ENCODE measurements at places on chromosomes 12 and 14. TPM values are rescaled to one million over a fixed set of nuclear protein-coding genes. Genes with fewer than 3 reads are reported as not detected.

DNA sequence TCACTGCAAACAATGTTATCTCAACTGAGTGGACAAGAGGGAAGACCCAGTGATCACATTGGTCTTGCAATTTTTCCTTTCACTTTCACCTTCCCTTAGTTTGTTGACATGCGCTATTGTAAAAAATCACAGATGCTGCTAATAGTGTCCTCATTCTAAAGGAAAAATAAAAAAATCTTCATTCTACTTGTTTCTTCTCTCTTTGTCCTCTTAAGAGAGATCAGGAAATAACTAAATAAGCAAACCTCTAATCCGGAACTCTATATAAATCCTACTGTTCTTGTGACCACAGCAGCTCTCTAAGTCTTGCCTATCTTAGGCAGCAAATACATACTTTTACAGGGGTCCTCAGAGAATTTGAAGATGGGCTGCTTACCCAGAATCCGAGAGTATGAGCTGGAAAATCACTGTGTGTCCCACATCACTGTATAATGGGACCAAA is 257.7 kb downstream of the NAV3 start:
- DNase-seq: no peak

DNA sequence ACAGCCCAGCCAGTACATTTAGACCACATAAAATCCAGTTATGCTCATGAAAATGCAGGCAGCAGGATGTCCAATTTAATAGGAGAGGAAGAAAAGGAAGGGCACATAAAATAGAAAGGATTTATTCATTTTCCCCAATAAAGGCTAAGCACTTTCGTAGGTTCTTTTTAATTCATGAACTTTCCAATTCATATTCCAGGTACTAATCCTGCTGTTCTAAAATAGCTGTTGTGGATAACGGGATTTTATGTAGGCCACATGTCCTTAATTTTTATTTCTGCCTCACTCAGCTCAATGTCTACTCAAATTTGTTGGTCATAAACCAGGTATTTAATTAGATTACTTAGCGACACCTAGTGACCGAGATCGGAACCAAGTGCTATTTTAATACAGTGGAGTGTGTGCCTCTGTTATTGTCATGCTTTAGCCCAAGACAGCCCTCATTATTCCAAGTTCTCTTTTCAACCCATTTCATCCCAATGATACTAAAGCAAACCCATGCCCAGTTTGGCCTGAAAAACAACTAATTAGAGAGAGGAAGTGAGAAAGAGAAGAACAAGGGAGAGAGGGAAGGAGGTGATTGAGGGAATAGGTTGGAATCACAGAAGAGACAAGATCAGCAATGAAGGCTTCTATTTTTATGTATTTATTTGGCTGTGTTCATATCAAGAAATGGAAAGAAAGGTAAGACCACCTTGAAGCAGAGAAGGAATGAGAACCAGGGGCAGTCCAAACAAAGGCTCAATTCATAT is 45.9 kb upstream of the IFNG-AS1 start:
- peak; percentile 32 for DNase-seq

GRCh38 chr12:1878695-1879094 is 39.8 kb downstream of the CACNA2D4 start:
- DNase-seq: no peak

- no peak for DNase-seq
Measured at GRCh38 chr12:75820848-75821578, 210.6 kb downstream of the PHLDA1 start.

GRCh38 chr14:100392356-100392755 is 69.2 kb downstream of the SLC25A47 start:
- no peak for DNase-seq

DNA sequence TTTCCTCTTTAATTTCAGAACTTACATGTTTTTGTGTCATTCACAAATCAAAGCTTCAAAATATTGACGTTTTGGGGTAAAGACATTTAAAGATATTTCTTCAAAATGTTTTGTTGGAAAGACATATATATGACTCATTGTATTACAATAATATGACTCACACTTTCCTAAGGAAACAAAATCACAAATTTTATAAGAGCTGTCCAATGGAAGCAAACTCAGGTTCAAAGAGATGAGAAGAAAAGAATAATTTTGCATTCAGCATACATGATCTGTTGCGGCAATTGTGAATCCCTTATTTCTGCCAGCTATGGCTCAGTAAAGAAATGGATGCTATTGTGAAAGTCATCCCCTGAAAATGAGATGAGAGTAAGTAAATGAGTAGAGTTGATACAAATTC is 82.7 kb downstream of the GRIP1 start:
- DNase-seq: no peak

Gene CCDC38
- not detected for total RNA-seq

GRCh38 chr12:91098461-91098860 is 12.8 kb downstream of the LUM start:
- DNase-seq: no peak

DNA sequence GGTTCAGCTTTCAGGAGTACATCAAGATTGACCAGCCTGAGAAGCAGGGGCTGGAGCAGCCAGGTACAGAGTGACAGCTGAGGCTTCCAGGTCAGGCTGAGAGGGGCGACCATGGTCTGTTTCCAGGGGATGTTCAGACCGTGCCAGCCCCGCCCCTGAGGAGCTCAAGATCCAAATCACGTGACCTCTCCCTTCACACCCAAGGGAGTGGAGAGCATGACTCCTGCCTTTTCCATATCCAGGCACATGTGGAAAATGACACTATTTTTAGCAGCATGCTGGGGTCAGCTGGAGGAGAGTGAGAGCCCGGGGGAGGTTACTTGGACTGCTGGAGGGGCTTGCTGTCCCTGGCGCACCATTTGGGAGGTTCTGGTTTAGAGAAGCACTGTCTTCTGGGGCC is 92.7 kb downstream of the B4GALNT3 start:
- no peak for DNase-seq

- no peak for DNase-seq
Measured at GRCh38 chr12:119385659-119386058, 51.1 kb downstream of the CCDC60 start.

DNA sequence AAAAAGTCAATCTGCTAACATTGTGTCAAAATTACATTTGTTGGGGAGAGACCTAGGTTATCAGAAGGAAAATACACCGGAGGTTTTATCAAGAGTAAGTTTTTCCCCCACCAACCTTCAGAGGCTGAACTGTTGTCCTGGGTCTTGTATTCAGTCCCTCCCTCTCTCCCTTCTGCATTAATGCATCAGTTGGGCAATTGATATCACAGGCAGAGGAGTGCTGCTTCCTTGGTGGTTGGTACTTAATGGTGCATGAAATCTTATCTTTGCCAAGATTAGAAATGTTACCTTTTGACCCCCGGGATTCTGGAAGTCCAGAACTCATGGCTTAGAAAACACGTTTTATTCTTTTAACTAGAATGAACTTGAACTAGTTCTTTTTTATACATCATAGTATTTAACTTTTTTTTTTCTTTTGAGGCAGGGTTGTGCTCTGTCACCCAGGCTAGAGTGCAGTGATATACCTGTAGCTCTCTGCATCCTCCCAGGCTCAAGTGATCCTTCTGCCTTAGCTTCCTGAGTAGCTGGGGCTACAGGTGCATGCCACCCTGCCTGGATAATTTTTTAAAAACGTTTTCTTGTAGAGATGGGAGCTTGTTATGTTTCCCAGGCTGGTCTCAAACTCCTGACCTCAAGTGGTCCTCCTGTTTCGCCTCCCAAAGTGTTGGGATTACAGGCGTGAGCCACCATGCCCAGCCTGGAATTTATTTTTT is 4.9 kb downstream of the PCBP2 start:
- DNase-seq: no peak

DNA sequence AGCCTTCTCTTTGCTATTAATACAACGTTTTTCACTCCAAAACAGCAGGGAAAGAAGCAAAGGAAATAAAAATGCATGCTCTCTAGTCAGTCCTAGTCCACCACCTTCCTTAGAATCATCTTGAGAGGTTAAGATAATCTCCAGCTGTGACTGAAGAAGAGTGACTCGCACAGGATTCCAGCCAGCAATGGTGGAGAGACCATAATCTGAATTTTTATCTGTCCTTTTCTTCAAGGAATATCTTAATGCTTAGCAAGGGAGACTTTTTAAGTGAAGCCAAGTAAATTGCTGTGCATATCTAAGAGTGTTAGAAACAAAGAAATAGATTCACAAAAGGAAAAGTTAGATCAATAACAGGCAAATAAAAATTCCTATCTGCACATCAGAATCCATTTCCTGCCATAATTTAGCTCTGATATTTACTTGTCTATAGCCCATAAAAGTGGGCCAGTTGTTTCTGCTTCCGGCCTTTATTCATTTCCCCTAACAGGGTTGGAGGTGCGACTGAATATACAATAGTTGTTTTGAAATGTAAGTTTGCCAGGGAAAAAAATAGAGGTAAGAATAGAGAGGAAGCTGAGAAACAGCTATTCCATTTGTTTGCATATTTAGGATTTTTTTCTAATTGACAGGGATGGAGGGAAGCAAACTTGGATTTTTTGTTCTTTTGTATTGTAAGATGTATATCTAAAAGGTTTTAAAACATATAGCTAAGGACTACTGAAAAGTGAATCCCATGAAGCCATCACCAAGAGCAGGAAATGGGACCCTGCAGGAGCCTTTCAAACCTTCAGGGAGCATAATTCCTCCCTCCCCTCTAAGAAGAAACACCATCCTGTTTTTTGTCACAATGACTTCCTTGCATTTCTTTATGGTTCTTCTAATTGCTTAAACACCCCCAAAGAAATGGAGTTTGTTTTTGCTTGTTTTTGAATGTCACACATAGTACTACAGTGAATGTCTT is 154.0 kb downstream of the ITPR2 start:
- DNase-seq: no peak

Gene CLEC2A
- total RNA-seq: not detected

Gene KLRC2
- not detected for total RNA-seq

DNA sequence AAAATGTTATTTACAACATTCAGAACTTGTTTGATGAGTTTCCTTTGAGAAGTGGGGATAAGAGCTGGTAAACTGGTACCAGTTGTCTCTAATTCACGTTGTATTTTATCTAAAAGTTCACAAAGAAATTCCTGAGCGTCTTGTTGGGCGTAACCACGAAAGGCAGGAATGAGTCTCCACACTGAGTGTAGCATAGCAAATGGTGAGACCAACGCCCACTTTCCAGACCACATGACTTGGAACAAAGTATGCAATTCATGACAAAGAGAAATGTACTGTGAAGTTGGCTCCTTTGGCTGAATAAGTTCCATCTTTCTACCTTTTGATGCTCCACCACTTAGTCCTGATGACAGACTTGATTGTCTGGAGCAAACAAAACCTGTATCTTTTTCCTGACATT is 18.4 kb downstream of the USP44 start:
- no peak for DNase-seq

Gene AMN
- total RNA-seq: 0.06 TPM

Gene PMEL
- total RNA-seq: 3.7 TPM

GRCh38 chr12:97476255-97476654 is 13.7 kb downstream of the RMST start:
- DNase-seq: no peak

Gene NOS1
- total RNA-seq: 0.14 TPM

Gene ACIN1
- 85.2 TPM for total RNA-seq

DNA sequence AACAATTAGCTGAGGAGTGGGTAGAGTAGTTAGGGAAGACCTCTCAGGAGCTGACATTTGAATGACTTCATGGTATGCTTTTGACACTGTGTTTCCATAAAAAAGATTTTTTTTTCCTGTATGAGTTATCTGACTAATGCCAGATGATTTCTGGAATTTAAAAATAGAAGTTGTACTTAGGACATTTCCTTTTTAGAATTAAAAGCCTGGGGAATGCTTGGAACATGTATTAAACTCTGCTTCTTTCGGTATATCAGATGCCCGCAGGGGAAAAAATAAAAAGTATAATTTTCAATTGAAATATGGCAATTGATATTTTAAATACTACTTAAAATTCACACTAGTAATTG is 41.1 kb downstream of the BRMS1L start:
- DNase-seq: no peak

Gene RILPL2
- total RNA-seq: 1.7 TPM

Gene MUCL1
- not detected for total RNA-seq

DNA sequence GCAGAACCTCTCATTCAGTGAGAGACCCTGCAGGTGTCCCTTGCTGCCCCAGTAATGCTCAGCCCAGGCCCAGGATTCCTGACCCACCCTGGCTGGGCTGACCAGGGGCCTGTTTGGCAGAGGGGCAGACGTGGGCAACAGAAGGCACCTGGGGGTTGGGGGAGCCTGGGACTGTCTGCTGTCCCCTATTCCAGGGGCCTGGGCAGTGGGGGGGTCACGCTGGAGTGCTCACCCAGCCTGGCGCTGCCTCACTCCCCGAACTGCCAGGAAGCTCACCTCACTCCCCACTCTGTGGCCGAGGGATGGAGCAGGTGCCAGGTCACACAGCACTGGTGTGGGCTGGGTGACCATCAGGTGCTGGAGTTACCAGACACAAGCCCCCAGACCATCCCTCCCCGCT is 22.6 kb upstream of the NUDT14 start:
- no peak for DNase-seq

Gene MIP
- not detected for total RNA-seq

DNA sequence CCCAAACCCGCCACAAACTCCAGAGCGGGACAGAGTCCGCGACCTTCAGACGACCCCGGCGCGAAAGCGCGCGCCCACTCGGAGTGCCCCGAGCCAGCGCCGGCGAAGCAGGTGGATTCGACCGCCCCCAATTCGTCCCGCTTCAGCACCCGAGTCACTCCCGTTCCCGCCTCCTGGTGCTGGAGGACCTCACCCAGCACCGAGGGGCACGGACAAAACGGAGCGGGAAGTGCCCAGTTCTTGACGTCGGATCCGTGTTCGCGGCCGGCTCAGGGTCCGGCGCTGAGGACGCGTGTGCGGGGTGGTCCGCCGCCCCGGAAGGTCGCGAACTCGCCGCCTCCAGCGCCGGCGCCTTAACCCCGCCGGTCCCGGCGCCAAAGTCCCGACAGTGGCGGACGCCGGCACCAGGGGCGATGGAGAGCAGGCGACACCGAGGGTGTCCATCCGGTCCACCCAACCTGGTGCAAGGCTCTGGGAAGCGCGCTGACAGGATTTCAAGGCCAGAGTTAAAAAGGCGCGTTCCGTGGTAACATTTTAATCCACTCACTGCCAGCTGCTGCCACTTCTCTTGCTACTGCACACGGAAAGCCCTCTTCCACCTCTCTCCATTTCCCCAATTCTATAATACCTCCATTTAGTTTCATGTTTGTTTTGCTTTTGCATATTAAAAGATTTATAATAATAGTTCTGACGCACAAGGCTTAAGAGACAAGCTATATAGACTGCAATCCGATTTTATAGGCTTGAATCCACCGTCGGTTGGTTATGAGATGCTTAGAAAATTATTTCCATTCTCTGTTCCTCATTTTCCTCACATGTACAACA is 240.0 kb upstream of the CPNE8 start:
- no peak for DNase-seq

- no peak for DNase-seq
Measured at GRCh38 chr12:31444736-31445135, 118.8 kb upstream of the SINHCAF start.

DNA sequence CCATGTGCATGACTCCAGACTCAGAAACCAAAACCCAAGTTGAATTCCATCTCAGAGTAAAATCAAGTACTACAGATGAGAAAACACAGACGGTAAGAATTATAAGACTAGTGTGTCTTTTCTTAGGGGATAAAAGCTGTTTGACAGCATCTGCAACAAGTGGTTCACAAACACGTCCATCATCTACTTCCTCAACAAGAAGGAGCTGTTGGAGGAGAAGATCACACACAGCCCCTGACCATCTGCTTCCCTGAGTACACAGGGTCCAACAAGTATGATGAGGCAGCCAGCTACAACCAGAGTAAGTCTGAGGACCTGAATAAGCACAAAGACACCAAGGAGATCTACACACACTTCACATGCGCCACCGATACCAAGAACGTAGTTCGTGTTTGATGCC is 110.7 kb upstream of the ATF7IP start:
- no peak for DNase-seq

Measured in epithelial cell of proximal tubule (primary cell).